ENCODE measurements at places on chromosomes 4 and X.

GRCh38 chr4:54050214-54050904 lies 14.0 kb downstream of the CHIC2 start:
- no peak for DNase-seq

GRCh38 chr4:151783867-151784266 lies 23.1 kb upstream of the GATB start:
- no peak for DNase-seq

- no peak for DNase-seq
These were observed 75.9 kb upstream of the ATP8A1 start for GRCh38 chr4:42732776-42733175.

- no peak for DNase-seq
These were observed 277.4 kb downstream of the SPRY1 start for GRCh38 chr4:123673971-123674370.

- DNase-seq: no peak
These were observed 43.8 kb downstream of the ELOVL6 start for GRCh38 chr4:110154582-110154981.

GRCh38 chrX:150044556-150044955 lies 106.3 kb upstream of the EOLA2 start:
- DNase-seq: no peak

- DNase-seq: no peak
These were observed 57.0 kb upstream of the MAP9 start for GRCh38 chr4:155433636-155434360.

DNA sequence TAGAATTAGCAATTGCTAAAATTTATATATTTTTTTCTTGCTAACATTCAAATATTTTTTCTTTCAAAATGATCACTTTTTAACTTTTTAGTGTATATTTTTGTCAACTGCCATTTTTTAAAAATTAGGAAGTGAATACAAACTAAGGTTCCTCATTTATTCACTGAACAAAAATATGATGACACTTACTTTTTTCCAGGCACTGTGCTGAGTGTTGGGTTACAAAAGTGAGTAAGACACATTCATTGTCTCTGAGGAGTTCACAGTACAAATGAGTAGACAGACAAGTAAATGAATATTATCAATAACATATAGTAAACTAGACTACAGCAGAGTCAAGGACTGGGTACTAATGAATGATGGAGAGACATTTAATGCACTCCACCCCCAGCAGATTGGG lies 543.5 kb downstream of the PDHA2 start:
- no peak for DNase-seq

DNA sequence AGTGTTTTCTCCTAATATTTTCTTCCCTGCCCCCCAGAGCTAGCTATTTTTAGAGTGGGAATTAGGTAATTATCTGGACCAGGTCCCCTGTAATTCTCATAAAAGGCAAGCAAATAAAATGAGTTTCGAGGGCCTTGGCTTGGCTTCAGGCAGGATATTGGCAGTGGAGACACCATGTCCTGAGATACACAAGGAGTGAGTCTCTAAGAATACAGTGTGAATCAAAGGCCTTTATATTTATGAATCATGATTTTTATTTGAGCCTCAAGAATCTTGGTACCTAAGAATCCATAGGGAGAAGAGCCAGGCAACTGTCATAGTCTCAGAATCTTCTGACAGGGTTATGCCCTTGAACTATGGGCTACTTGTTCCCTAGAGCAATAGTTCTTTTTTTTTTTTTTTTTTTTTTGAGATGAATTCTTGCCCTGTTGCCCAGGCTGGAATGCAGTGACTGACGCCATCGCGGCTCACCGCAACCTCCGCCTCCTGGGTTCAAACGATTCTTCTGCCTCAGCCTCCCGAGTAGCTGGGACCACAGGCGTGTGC lies 205.4 kb downstream of the LDB2 start:
- DNase-seq: no peak

DNA sequence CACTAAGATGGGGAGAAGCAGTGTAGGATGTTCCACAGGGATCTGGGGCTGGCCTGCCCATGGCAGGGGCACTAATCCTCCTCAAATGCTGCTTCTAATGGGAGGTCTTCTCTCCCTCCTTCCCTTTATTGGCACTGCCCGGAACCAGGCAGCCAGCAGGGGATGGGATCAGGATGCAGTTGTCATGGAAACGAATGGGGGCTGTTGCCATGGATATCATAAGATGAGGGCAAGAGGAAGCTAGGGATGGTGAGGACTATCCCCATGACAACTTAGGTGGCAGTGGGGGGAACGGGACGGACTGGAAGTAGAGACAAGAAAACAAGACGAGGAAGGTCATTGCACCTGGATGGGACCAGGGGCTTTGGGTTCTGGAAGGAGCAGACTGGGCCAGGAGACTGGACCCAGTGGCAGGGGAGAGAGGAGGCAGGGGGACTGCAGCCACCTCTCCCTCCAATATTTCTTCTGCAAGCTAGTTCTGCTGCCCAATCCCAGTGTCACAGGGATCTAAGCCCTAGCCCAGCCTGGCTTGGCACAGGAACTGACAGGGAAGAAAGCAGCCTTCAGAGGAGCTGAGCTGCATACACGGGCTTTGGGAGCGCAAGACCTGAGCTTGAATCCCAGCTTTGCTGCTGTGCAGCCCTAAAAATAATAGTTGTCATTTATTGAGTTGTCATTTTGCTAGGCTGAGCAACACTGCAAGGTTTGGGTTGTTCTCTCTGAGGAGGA lies 19.0 kb downstream of the IQSEC2 start:
- no peak for DNase-seq

- DNase-seq: no peak
These were observed 1950.0 kb upstream of the IGFBP7 start for GRCh38 chr4:59060002-59060846.

- peak; percentile 76 for DNase-seq
These were observed at the start of the genes NDUFA1 and RNF113A for GRCh38 chrX:119871599-119872395. TSS of gene NDUFA1 (plus strand) at chrX:119871832. CDS start at chrX:119871912, 80 bp downstream. TSS of gene RNF113A (minus strand) at chrX:119871733. CDS start at chrX:119871613, 120 bp downstream.

GRCh38 chrX:124208660-124209059 lies 123.8 kb upstream of the TEX13D start:
- DNase-seq: no peak

- DNase-seq: no peak
These were observed 44.5 kb downstream of the DTHD1 start for GRCh38 chr4:36325926-36326325.

GRCh38 chr4:181969151-181969550 lies 274.1 kb upstream of the TENM3 start:
- no peak for DNase-seq

DNA sequence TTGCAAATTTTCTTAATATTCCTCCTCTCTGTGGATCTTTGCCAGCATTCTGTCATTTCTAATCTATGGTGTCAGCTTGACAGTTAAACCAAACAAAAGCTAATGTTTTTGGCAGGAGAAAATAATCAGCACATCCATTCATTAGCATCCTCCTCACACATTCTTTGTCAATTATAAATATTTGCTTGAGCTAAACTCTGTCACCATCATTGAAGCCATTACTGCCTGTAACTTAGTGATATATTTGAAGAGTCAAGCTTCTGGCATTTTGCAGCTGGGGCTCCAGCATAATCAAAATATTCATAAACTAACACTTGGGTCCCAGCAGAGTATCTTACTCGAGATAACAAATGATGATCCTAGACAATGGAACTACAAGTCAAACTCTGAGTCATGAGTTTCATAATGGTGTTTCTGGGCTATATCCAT lies 126.1 kb downstream of the EIF4E start:
- DNase-seq: no peak

DNA sequence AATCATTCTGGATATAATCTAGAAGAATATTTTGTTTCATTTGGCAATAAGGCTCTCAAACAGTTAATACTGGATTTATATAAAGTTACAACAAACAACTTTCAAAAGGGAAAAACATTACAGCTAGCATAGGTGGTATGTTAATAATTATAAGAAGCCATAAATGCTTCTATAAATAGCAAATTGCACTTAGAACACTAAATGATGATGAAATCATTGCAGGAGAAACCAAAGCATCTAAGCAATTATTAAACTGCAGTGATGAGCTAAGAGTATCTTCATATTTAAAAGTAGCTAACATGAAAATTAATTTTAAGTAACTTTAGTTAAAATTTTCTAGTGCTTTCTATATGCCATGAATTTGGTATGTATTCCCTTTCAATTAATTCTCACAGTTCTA lies 189.5 kb downstream of the CENPC start:
- no peak for DNase-seq

- no peak for DNase-seq
These were observed 2.4 kb downstream of the ARSD start for GRCh38 chrX:2926664-2927275.

DNA sequence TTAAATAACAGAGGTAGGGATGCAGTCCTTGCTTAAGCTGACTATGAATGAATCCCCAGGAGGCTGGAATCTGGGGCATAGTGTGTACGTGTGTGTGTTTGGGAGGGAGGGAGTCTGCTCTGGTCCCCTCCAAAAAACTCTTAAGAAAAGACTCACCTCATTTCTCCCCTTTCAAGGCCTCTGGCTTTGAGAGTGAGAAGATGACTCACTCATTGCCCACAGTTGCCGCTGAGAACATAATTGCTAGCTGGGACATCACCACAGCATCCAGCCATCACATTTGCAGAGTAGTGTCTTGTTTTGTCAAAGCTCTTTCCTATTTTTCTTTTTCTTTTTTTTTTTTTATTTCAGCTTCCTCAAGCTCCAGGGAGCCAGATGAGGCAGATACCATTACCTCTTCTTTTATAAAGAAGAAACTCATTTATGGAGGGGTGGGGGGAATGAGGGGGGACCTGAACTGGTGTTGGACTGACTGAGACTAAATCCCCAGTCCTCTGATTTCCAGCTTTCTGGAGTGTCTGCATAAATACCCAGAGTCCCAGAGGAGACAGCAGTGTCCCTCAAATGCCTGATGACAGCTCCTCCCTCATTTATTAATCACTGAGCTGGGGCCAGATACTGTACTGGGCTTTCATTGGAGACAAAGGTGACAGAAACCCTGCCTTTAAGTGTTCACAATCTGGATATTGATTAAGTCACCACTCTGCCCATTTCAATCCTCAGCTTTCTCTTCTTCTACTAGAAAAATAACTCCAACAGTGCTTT lies 61.9 kb upstream of the LAS1L start:
- peak; percentile 37 for DNase-seq

- no peak for DNase-seq
These were observed 56.6 kb downstream of the ANAPC10 start for GRCh38 chr4:145041378-145041777.

DNA sequence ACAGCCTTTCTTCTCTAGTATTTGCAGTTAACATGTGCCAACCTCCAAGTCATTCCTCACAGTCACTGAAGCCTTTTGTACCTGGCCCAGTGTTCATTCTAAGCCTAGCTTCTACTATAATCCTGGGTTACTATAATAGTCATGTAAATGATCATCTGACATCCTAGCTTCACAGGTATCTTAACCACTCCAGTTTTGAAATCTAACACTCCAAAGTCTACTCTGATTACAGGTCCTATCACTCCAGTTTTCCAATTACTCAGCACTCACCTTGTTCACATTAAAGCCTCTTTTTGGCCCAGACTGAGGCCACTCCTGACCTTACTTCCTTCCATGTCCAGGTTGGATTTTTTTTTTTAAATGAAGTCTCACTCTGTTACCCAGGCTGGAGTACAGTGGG lies 87.6 kb upstream of the ZCCHC13 start:
- DNase-seq: no peak

- DNase-seq: no peak
These were observed 42.9 kb downstream of the ATXN3L start for GRCh38 chrX:13276991-13277390.

DNA sequence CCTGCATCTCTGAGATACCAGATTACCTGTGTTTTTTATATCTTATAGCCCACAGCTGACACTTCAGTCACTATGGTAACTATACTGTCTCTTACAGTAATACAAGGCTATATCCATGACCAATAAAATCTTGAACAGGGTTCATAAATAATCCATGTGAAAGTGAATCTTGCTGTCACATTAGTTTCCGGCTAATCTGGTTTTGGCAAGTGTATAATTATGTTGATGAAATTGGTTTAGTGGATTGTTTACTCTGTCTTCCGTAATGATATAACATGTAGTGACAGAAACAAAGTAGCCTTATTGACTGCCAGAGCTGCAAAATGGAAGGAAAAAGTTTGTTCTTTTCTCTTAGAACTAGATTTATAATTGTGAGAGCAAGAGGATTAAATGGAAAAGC lies 686.6 kb upstream of the PABPC4L start:
- no peak for DNase-seq

DNA sequence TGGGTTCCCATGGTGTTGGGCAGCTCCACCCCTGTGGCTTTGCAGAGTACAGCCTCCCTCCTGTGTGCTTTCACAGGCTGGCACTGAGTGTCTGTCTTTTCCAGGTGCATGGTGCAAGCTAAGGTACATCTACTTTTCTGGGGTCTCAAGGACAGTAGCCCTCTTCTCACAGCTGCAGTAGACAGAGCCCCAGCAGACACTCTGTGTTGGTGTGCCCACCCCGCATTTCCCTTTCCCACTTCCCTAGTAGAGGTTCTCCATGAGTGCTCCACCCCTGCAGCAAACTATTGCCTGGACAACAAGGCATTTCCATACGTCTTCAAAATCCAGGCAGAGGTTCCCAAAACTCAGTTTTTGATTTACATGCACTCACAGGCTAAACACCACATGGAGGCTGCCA lies 143.0 kb downstream of the TECRL start:
- no peak for DNase-seq

- no peak for DNase-seq
These were observed 21.0 kb upstream of the UGT2B7 start for GRCh38 chr4:69075061-69075792.

- DNase-seq: no peak
These were observed 156.3 kb downstream of the BCOR start for GRCh38 chrX:39941332-39941920.

GRCh38 chr4:137531986-137532868 lies at the start of gene PCDH18:
TSS of gene PCDH18 (minus strand) at chr4:137532494. CDS start at chr4:137532088, 406 bp downstream.
- no peak for DNase-seq

DNA sequence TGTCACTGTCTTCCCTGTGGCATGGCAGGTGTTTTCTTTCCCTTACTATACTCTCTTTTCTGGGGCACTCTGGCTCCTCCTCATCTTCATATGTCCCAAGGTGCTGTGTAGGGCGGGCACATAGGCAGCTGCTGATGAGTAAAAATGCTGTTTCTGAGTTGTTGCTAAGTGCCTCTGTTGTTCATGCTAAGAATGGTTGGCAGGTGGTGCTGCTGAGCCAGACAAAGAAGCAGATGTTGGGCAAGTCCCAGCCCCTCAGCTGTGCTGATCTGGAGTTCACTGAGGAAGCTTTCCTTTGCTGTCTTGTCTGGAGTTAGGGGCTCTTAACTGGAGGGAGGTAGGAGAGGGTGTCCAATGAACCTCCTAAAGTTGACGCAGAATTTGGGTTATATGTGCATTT lies 40.6 kb downstream of the HADH start:
- DNase-seq: peak; percentile 71

DNA sequence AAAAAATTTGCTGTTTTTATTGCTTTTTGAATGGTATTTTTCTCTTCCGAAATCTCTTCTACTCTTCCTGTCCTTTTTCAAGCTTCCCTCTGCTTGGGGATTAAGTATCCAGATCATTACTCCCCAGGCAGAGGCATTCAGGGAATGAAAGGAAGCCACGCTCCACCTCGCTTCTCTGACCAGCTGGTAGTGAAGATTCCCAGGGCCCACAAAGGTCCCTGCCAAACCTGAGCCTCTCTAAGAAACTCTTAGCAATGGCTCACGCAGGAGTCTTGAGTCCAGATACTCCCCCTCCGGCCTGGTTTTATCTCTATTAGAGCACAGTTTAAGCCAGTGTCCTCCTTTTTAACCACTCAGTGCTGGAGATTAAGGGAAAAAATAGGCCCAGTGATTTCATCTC lies 51.4 kb upstream of the SOD3 start:
- DNase-seq: no peak

Measured in activated CD4-positive, alpha-beta T cell treated with anti-CD3 and anti-CD28 coated beads for 4 hours (primary cell).